ENCODE measurements at places on chromosomes 3 and 15.

- DNase-seq: no peak
These were observed 319.9 kb downstream of the NAALADL2 start for GRCh38 chr3:175179055-175179454.

- DNase-seq: no peak
These were observed 79.7 kb downstream of the FBN1 start for GRCh38 chr15:48565560-48566482.

- DNase-seq: no peak
These were observed 21.8 kb downstream of the CD200 start for GRCh38 chr3:112354642-112355306.

- no peak for DNase-seq
These were observed 27.5 kb downstream of the PLSCR5 start for GRCh38 chr3:146577662-146578061.

DNA sequence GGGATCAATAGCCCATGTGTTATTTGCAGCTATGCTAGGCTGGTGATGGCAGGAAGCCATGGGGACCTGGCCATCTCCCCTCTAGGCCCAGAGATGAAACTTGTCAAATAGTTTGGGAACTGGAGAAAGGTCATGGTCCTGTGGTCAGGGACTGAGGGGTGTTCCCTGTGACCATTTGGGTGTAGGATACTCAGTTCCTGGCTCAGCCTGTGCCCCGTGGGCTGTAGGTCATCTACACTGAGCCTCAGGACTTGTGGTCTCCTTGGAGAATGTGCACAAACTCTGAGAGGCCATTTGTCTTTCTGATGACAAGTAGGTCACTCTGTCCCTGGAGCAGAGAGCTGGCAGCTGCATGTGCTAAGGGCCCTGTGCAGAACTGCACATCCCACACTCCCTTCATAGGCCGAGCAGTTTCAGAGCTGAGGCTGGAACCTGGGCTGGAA is 17.5 kb downstream of the GASK1A start:
- DNase-seq: no peak

GRCh38 chr3:39126532-39127071 is 19.1 kb downstream of the TTC21A start:
- DNase-seq: no peak

GRCh38 chr15:57122080-57122840 is 203.8 kb downstream of the TCF12 start:
- DNase-seq: no peak

GRCh38 chr3:52435246-52436101 is 9.4 kb downstream of the SEMA3G start:
- no peak for DNase-seq

- DNase-seq: no peak
These were observed 1.9 kb downstream of the DUOXA2 start for GRCh38 chr15:45116006-45116481.
